GM20000 (cell line): ENCODE measurements at places on chromosomes 2 and 18.

- no peak for DNase-seq
Observed at GRCh38 chr18:33835419-33835818, 257.4 kb downstream of the ASXL3 start.

GRCh38 chr2:201517094-201517493, 65.6 kb downstream of the STRADB start:
- DNase-seq = no peak

DNA sequence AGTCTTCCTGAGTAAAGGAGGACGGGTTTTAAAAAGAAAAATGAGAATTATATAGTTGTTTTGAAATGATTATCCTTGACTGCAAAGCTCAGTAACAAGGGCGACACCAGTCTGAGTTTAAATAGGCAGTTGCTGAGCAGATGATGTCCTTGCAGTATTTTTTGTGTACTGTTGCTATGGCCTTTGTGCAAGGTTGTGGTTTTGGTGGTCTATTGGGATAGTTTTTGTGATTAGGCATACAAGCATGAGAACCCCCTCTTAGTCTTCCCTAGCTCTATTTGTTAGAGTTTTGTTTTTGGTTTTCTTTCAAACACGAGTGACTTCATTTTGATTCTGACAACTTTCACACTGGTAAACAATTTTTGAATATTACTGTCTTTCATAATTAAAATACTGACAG, 64.1 kb downstream of the TAF4B start:
- DNase-seq = no peak

DNA sequence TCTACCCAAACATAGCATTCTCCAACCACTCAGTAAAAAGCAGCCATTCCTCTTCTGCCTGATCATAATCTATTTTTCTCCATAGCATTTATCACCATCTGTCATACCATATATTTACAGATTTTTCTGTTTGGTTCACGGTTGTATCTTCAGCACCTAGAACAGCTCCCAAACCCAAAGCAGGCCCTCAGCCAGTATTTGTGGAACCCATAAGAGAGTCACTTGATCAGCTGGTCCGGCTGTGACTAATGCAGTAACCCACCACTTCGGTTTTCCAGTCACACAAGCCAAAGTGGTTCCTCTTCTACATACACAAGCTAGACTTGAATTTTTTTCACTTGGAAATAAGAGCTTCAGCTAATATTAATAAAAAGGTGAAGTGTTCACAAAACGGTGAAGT, 511.6 kb upstream of the CELF4 start:
- DNase-seq = no peak

GRCh38 chr2:238438856-238439849, 12.4 kb downstream of the ASB1 start:
- DNase-seq = no peak

DNA sequence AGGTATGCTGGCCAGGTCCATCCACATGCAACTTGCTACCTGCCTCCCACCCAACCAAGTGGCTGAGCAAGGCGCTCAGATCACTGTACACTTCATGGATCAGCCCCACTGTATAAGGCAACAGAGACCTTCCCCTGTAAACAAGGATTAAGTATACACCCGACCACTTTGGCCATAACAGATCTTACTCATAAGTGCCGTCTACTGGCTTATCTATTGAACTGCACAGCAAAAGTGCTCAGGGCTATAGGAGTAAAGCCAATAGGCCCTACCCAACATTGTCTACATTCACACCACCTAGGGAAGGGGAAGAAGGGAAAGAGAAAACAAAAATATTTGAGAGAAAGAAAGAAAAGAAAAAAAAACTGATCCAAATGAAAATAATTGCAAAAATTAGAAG, 663.9 kb upstream of the LRRTM1 start:
- DNase-seq = no peak

DNA sequence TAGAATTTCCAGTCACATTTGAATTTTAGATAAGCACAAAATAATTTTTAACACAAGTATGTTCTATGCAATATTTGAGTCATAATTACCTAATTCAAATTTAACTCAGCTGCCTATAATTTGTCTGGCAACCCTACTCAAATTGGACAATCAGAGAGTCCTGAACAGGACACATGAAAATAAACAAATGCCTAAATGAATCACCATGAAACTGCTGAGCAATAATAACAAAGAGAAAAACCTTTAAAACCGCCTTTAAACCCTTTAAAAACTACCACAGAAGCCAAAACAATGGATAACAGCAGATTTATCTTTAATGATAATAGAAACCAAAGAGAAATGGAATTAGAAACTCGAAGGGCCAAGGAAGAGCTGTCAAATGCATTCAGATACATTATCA, 39.5 kb downstream of the ARL4C start:
- DNase-seq = no peak

DNA sequence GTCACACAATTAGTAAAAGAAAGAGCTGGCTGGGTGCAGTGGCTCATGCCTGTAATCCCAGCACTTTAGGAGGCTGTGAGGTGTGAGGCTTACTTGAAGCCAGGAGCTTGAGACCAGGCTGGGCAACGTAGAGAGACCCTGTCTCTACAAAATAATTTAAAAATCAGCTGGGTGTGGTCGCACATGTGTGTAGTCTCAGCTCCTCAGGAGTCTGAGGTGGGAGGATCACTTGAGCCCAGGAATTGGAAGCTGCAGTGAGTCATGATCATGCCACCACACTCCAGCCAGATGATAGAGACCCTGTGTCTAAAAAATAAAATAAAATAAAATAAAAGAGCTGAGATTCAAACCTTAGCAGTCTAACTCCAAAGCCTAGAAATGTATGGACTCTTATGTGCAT, 39.0 kb upstream of the NEDD4L start:
- DNase-seq = no peak

DNA sequence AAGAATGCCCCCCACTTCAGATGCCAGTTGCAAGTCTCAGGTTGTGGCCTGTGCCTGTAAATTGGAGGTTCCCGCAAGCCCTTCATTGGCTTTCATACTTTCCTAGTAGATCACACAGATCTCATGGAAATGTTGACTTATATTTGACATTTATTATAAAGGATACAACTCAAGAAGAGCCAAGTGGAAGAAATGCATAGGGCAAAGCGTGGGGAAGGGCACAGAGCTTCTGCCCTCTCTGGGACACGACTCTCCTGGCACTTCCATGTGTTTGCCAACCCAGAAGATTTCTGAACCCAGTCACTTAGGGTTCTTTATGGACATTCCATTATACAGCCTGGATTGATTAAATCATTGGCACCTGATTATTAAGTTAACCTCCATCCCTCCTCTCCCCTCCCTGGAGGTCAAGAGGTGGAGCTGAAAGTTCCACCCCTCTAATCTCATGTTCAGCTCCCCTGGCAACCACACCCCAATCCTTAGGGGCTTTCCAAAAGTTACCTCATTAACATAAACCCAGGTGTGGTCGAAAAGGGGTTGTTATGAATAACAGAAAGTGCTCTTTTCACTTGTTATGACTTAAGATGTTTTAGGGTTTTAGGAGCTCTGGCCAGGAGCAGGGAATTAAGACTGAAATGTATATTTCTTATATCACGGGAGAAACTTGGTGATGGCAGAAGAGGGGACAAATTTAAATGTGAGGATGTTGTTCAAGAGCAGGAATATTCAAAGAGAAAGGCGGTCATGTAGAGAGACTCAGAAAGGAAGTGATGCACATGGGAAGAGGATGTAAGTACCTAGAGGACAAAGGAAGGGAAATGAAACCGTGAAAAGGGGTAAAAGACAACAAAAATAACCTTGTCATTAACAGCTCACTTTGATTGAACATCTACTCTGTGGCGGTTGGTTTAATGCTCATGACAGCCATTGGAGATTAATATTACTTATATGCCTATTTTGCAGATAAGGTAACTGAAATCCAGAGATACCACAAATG, 31.8 kb downstream of the SP100 start:
- peak; percentile 66 for DNase-seq

GRCh38 chr2:62440281-62440946, 65.6 kb downstream of the TMEM17 start:
- DNase-seq = no peak

DNA sequence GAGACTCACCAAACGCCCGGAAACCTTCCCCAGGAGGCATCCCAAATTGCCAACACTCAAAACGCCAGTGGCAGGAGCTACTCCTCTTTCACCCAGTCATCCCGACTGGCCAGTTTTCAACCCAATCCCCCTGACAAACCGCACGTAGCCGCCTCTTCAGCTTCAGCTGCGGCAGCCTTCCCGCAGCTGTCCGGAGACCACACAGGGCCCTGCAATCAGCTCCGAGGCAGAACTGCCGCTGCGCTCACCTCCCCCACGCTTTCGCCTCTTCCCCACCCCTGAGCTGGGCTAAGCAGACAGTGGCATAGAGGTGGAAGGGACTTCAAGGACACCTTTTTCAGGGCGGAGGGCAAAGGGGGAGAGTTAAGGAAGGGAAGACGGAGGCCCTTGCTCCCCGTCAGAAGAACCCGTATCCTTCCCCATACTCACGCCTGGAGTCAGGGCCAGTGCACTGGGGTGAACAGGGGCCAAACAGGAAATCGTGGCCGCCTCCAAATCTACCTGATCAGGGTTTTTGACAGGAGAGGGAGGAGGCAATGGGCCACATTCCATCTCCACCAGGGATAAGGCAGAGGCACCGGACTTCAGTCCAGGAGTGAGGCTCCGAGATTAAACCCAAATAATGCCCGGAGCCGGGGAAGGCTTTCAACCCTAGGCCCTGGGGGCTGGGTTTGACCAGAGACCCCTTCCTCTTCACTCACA, 16.9 kb downstream of the CYP26B1 start:
- DNase-seq = no peak
